ENCODE measurements at places on chromosomes 5 and 9.

DNA sequence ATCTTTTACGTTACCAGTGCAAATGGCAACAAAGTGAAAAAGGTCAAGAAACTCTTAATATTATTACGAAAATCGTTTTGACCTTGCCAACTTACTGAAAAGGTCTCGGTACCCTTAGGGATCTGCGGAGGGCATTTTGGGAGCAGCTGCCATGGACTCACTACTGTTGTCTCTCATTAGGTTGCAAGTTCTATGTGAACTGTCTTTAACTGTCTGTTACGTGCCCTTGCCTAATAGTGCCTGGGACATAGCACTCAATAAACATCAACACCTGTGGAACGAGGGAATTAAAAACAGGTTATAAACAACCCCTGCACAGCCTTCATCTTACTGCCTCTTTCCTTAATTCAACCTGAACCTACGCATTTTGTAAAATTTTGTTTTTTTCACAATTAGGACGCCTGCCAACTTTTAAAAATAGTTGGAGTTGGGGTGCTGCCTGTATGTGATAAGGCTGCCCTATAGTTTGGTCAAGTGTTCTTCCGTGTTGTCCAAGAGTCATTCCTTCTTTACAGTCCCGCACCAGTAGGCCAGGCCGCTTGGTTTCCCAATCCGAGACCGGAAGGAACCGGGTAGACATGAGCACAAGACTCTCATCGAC is 527 bp upstream of the SREK1 start:
- DNase-seq: no peak

DNA sequence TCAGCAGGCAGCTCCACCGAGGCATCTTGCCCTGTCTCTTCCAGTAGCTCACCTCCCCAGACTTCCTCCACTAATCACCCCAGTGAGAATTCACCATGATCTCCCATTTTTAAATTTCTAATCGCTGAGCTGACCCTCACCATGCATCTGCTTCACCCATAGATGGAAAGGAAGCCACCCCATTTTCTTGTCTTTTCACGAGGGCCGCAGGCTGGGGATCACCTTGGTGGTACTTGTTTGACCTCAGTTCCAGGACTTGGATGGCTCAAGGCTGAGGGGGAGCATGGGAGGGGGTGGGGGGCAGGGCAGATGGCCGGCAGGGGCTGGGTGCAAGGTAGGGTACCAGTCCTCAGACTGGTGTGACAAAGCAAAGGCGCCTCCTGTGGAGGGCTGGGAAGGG is 3.6 kb downstream of the PROP1 start:
- no peak for DNase-seq

DNA sequence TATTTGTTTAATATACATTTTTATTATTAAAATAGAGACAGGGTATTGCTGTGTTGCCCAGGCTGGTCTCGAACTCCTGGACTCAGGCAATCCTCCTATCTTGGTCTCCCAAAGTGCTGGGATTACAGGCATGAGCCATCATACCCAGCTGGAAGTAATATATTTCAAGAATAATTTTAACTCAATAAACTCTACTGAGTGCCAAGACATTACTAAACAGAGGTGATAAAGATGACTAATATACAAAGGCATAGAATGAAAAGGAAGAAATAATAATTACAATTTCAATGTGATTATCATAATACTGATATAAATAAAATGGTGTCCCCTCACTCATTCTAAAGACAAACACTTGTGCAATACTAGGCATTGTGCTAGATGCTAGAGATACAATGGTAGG is 13.9 kb downstream of the GOLPH3 start:
- no peak for DNase-seq

GRCh38 chr5:107888541-107888940 is 217.8 kb upstream of the EFNA5 start:
- no peak for DNase-seq

- DNase-seq: no peak
Observed at GRCh38 chr5:50923768-50924494, 257.5 kb downstream of the PARP8 start.

DNA sequence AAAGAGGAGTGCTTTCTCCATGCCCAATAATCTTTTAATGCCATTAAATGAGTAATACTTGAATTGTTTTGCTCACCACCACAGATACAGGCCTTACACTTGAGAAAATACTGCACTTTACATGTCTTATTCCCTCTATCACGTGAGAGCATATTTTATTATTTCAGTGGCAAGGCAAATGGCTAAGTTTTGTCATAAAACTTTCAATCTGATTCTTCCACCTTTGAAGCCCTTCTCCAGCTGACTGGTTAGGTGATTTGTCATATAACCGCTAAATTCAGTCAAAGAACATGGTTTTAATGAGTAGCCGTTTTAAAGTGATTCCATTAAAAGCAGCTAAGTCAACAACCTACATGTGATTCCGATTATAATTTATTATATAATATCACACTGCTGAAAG is 43.8 kb downstream of the FAT2 start:
- no peak for DNase-seq

DNA sequence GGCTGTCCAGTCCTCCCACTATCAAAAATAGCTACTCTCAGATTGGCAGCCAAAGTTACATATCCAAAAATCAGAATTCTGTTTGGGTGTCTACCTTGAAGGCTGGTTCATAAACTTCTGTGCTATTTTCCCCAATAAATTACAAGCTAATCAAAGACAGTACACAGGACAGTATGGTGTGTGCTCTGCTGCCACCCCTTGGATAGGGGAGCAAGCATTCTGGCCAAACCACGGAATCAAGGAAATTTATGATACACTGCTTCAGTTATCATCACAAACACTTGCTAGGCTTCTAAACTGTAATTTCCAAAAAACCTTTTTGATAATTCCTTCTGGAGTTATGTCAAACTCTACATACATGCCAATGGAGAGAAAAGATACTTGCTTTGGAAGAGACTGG is 15.9 kb downstream of the ETF1 start:
- no peak for DNase-seq

- DNase-seq: no peak
Observed at GRCh38 chr5:128155776-128156175, 72.2 kb downstream of the SLC12A2 start.

GRCh38 chr5:7705736-7706135 is 145.2 kb downstream of the CFAP90 start:
- no peak for DNase-seq

DNA sequence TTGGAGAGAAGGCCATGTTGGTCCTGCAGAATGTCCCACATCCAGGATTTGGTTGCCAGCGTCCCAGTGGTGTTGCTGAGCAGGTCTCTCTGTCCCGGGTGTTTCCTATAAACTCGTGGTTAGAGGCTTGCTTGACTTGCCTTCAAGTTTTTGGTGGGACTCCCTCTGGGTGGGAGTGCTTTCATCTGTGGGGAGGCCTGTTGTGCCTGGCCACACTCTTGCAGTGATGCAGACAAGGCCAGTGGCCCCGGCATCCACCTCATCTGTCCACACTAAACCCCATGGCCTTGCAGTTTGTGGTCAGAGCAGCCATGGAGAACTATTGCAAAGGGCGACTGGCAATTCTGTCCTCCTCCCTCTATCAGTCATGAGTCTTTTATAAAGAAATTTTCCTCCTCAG is 71.8 kb downstream of the PHF2 start:
- DNase-seq: no peak

- DNase-seq: no peak
Observed at GRCh38 chr9:17799369-17799768, 220.5 kb downstream of the SH3GL2 start.

GRCh38 chr9:86733929-86734328 is 213.4 kb downstream of the GAS1 start:
- DNase-seq: no peak

GRCh38 chr9:132978451-132979131 is at the start of gene GFI1B:
Gene GFI1B, plus strand, starts transcription at chr9:132978694. Its CDS starts 7,985 bp downstream, at chr9:132986679.
- no peak for DNase-seq

DNA sequence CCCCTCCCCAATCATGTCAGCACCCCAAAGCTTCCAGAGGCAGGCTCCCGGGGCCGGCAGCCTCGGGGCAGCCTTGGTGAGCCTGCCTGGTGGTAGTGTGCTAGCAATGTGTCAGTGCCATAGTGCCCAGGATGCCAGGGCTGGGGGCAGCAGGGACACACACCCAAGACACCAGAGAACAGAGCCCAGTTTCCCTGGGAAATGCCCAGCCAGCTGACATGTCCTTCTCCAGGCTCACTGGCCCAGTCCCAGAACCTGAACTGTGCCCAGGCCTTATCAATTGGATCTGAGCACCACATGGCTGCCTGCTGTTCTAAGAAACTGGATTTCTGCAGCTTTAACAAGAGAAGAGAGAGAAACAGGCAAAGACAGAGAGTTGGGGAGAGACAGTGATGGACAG is 74.9 kb upstream of the LRRTM2 start:
- DNase-seq: no peak

GRCh38 chr9:136098844-136099243 is 3.8 kb upstream of the NACC2 start:
- DNase-seq: no peak

DNA sequence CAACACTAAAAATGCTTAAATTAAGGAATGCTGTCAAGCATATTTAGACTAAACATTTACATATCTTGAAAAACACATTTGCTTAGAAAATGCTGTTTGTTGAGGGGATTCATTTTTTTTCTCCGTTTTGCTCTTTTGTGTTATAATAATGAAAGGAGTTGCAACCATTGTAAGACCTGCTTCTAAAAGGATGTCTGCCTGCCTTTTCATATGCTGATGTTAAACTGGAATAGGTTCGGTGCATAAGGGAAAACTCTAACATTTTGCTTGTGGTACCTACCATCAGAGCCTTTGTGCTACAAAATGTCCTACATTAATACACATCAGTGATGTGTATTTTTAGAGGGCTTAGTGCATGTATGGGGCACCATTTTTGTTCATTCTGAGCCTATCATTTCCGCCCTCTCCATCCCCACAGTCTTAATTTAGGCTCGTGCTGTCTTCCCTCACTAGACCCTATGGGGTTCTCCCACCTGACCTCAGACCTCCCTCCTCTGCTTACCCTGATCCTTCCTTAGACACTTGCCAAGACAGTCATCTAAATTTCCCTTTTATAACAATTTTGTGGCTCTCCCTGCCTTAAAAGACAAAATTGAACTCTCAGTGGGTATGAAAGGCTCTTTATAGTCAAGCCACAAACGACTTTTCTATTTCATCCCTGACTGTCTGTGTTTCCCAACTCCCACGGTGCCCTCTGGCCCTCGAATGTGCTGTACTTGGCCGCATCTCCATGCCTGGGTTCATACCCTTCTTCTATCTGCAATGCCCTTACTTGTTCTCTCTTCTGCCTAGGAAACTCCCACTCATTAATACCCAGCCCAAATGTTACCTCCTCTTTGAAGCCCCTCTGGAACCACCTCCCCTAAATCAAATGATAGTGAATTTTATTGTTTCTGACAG is 61.2 kb downstream of the CMYA5 start:
- no peak for DNase-seq

DNA sequence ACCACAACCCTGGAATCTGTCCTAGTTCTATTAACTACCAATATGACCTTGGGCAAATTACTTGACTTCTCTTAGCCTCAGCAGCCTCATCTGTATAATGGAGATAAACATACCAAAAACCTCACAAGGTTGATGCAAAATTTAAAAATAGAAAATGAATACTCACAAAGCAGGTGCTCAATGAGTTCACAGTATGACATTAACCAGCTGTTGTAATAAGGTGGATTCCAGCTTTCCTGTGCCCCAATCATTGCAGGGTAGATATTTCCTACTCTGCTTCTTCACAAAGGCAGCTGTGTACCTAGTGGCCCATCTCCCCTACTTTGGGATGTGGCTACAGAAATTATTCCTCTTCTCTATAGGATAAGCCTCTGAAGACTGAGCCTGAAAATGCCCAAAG is 8.8 kb downstream of the HTR4 start:
- DNase-seq: no peak

DNA sequence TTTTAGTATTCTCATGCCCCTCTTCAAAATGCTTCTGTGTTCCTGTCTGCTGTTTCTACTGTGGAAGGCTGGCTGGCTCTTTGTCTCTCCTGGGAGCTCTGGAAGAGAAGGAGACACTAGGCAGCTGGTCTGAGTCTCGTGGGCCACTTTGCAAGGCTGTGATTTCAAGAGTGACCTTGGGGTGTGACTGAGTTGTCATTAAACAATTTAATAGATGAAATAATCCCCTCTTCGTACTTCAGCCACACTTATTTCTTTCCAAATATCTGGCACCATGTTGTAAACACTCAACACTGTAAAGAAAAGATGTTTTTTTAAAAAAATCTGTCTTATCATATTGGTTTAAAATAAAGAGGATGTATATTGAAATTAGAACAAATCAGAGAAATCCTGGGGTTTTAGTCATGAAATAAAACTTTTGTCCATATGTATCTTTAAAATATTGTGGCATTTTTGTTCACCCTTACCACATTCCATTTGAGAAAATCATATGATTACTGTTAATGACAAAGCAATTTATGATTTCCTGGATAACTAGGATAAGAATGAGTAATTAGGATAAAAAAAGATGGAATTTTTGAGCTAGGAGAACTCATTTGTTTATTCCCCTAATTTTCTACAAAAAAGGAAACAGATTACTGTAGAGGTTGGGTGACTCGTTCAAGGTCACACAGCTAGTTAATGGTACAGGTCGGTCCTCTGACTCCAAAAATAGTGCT is 200.8 kb downstream of the MAT2B start:
- DNase-seq: no peak

DNA sequence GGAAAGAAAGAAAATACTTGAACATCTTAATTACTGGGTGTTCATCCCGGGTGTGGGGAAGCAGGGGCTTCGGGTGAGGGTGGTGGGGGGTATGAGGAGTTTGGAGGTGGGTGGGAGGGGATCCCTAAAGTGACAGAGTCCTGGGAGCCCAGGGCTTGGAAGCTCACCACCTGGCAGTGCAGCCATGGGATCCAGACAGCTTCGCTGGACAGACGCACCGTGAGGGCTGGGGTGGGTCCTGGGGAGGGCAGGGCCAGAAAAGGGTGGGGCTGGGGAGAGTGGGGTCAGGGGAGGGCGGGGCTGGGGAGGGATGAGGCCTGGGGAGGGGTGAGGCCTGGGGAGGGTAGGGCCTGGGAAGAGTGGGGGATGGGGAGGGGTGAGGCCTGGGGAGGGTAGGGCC is 127.5 kb upstream of the LPCAT1 start:
- no peak for DNase-seq

- DNase-seq: no peak
Observed at GRCh38 chr5:54521856-54522479, 4.4 kb downstream of the SNX18 start.

GRCh38 chr9:1969898-1970297 is 45.2 kb upstream of the SMARCA2 start:
- no peak for DNase-seq

DNA sequence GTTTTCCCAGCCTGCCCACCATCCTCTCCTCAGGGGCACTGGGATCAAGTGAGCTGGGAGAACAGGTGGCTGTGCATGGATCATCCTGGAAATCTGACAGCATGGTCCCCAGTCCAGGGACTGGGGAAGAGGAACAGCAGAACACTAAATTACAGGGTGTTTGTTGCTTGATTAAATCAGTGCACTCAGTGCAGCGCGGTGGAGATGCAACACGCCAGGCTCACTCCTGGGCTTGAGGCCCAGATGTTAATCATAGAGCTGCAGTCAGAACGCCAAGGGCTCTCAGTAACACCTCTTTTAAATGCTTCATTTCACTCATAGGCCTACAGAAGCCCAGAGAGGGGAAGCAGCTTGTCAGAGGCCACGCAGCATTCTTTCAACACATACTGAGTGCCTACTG is 14.2 kb upstream of the LARP1 start:
- peak; percentile 32 for DNase-seq

Data from GM04504 (cell line).